ENCODE measurements at places on chromosomes 2 and 18. TPM values are rescaled to one million over a fixed set of nuclear protein-coding genes. Genes with fewer than 3 reads are reported as not detected.
A peak's percentile ranks its signal among the peaks of the same experiment; 100 is the strongest.

The MTIF2 gene
- 35.2 TPM for total RNA-seq

DNA sequence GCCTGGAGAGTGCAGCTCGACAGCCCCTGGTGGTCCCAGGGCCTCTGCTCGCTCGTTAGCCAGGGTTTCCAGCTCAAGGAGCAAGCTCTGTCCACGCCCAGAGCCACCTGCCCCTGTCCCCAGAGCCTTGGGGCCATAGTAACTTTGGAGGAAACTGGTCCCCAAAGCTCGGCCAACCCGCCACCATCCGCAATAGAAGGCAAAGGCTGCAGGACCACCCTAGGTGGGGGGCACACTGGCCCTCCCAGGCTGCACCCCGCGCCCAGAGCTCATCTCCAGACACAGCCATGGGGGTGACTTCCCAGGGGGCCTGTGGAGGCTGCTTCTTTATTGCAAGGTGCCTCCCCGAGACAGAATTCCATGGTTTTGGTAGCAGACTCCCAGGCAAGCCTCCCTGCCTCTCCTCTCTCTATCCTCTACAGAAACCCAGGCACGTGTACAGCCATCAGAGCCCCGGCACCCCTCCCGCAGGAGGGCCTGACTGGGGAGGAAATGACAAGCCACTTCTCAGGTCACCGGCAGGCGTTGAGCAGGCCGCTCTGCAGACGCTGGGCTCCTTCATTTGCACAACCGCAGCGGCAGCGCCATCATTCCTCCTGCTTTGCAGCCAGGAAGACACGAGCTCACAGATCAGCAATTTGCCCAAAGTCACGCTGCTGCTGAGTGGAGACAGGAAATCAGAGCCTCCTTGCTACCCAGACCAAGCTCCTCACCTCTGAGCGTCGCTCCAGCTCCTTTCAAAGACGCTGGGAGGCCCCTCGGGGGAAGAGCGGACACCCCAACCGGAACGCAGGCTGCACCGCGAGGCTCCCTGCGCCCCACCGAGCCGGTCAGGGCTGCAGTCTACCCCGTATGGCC is 80.2 kb downstream of the NDUFA10 start:
- no peak for DNase-seq

DNA sequence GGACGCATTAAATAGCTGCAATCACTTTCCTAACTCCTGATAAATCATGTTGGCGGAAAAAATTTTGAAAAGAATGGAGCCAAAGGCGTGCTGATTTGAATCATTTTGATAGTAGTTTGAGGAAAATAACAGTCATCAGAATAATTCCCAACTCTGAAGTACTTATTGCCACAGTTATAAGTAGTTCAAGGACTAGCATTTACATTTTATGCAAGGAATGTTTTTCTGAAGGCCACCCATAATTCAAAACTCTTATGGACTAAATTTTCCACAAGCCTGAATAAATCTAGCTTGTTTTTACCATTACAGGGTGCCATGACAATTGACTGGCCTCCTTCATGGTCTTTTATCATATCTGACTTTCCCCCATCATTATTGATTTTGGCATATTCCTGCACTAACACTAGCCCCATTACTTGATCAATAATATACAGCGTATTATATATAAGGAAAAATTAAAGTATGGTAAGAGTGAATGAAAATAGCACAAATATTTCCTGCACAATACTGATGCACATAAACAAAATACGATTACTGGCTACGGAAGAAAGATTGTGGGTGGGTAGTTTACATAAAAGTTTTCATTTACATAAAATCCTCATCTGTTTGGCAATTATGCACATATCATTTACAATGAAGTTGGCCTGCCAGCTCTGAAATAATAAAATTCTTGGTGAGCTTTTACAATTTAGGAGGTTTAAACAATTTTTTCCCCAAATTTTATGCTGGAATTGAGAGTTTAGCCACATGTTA is 334.6 kb downstream of the ARL6IP6 start:
- DNase-seq, result no peak

The TDRD15 gene
- total RNA-seq, result not detected

GRCh38 chr2:96623116-96623515 is 15.0 kb downstream of the KANSL3 start:
- no peak for DNase-seq

The IL36A gene
- not detected for total RNA-seq

- DNase-seq, result peak; percentile 72
Observed at GRCh38 chr18:22106536-22107292, 62.7 kb upstream of the GATA6 start.

The LONRF2 gene
- total RNA-seq, result 4.7 TPM

The PMS1 gene
- 19.2 TPM for total RNA-seq

DNA sequence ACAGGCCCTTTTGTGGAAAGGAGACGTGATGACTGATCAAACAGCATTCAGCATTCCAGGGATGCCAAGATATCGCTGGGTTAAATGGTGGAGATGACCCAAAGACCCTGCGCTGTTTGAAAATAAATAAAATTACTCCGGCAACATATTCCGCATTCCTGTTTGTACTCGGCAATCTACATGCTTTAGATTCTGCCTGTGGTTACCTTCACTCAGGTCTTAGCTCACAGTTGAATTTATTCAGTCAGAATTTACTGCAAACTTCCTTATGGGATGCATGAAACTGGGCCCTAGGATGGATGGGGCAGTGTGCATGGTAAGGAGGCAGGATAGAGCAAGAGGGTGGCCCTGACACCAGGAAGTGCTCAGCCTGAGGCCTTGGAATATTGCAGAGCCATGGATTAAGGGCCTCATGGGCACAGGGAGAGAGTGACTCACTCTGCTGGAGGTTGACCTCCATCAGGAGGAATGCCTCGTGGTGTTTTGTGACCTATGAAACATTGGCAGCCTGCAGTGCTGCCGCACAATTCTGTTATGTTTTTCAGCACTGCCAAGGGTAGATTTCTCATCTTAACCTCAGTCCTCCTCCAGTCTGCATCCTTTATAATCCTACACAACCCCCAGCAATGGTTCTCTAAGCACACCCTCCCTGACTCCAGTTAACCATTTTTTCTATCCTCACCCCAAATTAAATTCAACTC is 321.4 kb downstream of the IRS1 start:
- peak; percentile 92 for DNase-seq

GRCh38 chr2:61793389-61793836 is 60.4 kb downstream of the FAM161A start:
- peak; percentile 25 for DNase-seq

- DNase-seq, result no peak
Observed at GRCh38 chr2:68468801-68469200, 1.4 kb downstream of the APLF start.

DNA sequence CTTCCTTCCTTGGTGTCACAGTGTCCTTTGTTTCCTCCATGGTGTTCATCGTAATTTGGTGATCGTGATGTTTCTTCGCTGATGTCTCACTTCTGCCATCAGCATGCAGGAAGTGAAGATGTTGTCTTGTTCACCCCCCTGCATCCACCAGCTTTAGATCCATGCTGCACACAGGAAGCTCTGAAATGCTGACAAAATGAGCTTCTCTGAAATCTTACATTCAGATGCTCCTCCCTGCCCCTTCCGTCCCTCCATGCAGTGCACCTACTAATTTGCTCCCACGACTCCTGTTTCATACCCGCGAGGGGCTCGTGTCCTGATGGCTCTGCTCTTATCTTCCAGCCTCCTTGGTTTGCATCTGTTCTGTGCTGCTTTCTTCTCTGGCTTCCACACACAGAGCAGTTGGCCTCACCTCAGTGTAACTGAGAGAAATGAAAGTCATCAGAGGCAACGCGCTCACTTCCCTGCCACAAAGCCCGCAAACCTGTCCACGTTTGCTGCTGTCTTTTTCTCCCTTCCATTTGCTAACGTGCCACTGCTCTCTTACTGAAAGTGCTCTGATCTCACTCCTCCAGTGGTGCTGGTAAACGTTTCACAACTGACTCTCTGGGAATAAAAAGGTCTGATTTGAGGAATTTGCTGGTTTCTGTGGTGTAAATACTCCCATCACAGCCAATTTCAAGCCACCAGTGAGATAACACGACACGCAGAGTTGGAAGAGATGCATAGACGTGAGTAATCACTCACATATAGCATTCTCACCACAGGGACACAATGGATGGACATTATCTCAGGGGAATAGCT is 41.0 kb upstream of the MGAT4A start:
- DNase-seq, result no peak

DNA sequence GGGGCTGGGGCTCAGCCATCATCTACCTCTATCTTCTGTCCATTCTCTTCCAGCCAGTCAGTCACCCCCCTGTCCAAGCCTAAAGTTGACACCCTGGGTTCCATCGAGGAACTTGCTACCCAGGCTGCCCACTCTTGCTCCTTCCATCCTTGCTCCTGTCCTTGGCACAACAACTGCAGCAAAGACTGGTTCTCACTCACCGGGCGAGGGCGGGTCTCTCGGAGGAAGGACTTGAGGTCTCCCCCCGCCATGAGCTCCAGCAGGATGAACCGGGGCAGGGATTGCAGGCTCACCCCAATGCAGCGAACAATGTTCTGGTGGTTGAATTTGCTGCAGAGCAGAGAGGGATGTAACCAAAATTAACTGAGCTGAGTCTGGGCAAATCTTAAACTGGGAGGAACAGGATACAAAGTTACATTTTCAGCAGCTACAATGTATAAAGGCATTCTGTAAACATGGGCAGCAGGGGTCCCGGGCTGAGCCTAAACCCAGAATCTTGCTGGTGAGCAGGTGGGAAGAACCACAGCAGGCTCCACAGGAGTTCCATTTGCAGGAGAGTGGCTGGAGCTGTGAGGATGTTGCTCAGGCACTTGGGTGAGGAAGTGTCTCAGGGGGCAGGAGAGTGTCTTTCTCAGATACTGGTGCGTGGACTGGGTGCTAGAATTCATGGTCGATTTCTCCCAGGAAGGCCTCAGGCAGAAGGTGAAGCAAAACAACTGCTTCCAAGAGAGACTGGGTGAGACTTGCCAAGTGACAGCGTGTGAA is 105.5 kb downstream of the CLIP4 start:
- DNase-seq, result no peak

The B3GNT7 gene
- total RNA-seq, result 1.4 TPM

The CRYGD gene
- total RNA-seq, result not detected

DNA sequence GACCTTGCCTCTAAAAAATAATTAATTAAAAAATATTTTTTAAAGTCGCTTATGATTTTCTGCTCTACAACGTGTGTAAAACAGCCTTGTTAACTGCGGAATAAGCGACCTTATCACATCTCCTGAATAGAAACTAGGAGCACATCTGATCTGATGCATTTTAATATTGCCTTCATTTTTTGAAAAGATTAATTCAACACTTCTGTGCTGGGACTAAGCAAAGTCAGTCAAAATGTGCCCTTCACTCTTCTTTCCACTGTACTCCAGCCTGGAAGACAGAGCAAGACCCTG is 12.6 kb downstream of the CLEC4F start:
- no peak for DNase-seq

- no peak for DNase-seq
Observed at GRCh38 chr18:46668694-46669093, 11.7 kb upstream of the LOXHD1 start.

GRCh38 chr2:118185210-118186109 is 97.2 kb downstream of the INSIG2 start:
- peak; percentile 71 for DNase-seq

The SATB2 gene
- total RNA-seq, result 5.4 TPM

GRCh38 chr2:122875091-122875865 is 1119.8 kb downstream of the TSN start:
- no peak for DNase-seq

The HDLBP gene
- total RNA-seq, result 267 TPM

DNA sequence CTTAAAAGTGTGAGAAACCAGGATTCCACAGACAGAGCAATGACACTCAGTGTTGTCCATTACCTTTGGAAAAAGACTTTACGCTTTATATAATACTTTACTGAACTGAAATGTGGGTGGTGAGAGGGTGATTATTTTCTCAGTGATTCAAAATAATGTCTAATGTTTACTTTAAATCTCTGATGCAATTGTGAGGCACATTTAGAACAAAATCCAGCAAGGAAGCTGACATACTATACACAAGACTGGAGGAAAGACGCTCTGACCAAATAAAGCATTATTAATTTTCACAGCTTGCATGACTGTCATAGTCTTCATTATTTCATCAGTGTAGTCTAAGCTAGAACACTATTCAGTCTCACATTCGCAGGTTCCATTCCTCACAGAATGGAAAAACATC is 34.1 kb upstream of the STAT1 start:
- peak; percentile 46 for DNase-seq

GRCh38 chr18:22606563-22607283 is 189.0 kb upstream of the CTAGE1 start:
- no peak for DNase-seq

DNA sequence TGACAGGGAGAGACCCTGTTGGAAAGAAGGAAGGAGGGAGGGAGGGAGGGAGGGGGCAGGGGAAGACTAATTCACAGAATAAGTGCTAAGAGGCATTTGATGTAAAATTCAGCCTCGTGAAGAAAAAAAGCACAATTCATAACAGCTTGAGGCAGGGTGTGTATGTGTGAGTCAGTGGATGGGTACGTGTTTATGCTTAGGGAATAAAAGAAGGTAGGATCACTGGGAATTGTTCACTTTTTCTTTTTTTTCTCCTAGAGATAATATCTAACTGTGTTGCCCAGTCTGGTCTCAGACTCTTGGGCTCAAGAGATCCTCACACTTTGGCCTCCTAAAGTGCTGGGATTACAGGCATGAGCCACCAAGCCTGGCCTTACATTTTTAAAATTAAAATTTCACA is 39.2 kb downstream of the WDR33 start:
- DNase-seq, result peak; percentile 15

DNA sequence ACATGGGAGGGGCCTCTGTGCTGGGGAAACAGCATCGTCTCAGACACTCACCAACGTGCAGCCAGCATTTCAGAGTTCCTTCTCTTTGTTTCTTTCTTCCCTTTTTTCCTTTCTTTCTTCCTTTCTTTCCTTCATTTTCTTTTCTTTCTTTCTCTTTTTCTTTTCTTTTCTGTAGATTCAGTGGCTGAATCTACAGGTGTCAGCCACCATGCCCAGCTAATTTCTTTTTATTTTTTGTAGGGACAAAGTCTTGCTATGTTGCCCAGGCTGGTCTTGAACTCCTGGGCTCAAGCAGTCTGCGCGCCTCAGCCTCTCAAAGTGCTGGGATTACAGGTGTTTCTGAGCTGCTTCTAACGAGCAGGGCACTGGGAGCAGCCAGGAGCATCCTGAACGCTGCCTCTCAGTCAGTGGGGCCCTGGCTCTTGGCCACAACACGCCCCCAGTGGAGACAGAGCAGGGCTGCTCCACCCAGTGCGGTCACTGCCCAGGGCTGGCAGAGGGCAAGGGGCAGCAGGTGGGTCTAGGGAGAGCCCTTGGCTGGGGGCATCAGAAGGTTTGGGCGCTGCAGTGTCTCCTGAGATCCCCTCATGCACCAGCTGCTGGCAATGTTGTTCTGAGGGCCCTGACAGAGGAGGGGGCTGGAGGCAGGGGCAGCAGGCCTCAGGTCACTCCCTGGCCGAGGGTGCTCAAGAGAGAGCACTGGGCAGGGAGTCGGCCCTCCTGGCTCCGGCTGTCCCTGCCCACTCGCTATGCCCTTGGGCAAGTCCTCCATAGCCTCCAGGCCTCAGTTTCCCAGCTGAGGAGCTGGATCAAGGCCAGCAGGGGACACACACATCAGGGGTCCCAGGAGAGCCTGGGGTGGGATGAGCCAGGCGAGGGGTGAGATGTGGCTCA is 4.7 kb upstream of the KLHL30 start:
- DNase-seq, result no peak

The CCDC74B gene
- 19.9 TPM for total RNA-seq
